ENCODE measurements at places on chromosomes 6 and 20.

GRCh38 chr6:156593127-156593526 lies 184.1 kb upstream of the ARID1B start:
- ATAC-seq = no peak

DNA sequence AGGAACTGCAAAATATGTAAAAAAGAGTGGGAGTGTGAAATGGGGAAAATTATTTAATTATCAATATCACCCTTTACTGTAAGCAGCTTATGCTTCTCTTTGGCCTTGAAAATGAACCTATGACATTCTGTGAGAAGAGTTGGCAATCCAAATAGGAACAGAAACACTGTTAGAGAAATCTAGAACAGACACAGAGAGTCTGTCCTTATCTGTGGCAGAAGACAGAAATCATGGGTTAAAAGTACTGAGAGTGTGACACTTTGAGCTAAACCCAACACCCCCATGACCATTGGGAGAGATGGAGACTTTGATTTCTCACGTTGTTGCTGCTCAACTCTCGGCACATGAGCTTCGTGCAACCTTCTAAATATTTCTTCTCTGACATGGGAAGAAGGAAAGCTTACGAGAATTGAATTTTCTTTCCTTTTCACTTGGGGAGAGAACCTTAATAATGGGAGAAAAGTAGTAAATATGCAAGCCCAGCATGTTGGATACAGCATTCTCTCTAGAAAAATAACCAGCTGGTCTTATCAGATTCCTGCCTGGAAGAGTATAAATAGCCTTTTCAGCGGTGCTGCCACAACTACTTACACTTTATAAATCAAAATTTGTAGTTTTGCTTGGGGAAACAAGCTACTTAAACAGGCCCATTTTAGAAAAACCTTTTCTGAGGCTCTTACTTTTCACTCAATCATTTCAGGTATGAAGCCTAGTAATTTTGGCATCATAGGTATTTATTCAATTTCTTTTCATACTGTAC lies 49.4 kb upstream of the NOX3 start:
- no peak for ATAC-seq

GRCh38 chr6:37561361-37561760 lies 61.7 kb upstream of the CCDC167 start:
- no peak for ATAC-seq

GRCh38 chr20:49687595-49688567 lies 25.8 kb downstream of the B4GALT5 start:
- no peak for ATAC-seq

DNA sequence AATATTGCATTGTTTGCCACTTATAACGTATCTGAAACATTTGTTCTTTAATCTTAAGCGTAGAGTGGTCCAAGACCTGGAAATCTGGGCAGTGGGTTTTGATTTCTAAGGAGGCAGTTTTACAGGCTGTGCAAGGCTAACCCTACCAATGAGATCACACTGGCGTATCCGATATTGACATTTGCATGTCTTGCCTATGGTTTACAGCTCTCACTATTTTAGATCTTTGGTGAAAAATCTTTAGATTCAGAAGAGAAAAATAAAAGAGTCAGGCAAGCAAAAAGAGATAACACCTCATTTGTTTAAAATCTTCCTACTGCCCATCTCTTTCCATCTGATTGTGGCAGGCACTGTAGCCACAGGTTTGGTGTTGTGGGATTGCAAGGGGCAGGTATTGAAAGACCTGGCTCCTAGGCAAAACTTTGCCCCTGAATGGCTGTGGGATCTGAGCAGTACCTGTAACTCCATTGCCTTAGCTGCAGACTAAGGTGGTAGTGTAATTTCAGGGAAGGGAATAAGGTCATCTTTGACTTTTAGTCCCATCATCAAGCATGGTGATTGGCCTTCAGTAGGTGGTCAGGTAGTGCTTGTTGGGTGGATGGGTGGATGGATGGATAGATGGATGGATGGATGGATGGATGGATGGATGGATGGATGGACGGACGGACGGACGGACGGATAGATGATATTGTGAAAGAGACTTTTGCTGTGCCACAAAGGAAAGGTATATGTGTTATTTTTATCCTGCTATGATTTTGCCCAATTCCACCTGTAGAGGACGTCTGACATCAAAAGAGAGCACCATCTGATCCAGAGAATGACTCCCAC lies 1.9 kb downstream of the TNFAIP3 start:
- no peak for ATAC-seq

- ATAC-seq = no peak
Observed at GRCh38 chr6:110188791-110189190, 8.6 kb downstream of the CDC40 start.

GRCh38 chr20:54633374-54634355 lies 158.3 kb downstream of the DOK5 start:
- peak; percentile 93 for ATAC-seq

GRCh38 chr20:45012682-45013302 lies 46.5 kb downstream of the STK4 start:
- ATAC-seq = no peak

GRCh38 chr6:8041913-8042583 lies 22.1 kb downstream of the BLOC1S5 start:
- ATAC-seq = no peak

GRCh38 chr6:166977621-166978525 lies 21.3 kb upstream of the CEP43 start:
- no peak for ATAC-seq

DNA sequence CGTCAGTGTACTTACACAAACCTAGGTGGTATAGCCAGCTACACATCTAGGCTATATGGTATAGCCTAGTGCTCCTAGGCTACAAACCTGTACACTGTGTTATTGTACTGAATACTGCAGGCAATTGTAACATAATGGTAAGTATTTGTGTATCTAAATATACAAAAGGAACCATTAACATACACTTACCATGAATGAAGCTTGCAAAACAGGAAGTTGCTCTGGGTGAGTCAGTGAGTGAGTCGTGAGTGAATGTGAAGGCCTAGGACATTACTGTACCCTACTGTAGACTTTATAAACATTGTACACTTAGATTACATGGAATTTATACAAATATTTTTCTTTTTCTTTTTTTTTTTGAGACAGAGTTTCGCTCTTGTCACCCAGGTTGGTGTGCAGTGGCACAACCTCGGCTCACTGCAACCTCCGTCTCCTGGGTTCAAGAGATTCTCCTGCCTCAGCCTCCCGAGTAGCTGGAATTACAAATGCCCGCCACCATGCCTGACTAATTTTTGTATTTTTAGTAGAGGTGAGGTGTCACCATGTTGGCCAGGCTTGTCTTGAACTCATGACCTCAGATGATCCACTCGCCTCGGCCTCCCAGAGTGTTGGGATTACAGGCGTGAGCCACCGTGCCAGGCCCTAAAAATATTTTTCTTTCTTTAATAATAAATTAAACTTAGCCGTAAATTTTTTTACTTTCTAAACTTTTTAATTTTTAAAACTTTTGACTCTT lies 15.4 kb upstream of the KIAA1755 start:
- ATAC-seq = no peak

DNA sequence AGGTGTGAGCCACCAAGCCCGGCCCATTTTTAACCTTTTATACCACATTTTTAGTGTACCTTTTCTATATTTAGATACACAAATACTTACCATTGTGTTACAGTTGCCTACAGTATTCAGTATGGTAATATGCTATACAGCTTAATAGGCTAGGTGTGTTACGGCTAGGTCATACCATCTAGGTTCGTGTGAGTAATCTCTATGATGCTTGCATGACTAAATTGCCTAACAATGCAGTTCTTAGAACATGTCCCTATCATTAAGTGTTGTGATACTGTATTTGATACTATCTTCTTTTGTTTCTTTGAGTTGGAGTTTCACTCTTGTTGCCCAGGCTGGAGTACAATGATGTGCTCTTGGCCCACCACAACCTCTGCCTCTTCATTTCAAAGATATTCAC lies 387.7 kb upstream of the SASH1 start:
- no peak for ATAC-seq

DNA sequence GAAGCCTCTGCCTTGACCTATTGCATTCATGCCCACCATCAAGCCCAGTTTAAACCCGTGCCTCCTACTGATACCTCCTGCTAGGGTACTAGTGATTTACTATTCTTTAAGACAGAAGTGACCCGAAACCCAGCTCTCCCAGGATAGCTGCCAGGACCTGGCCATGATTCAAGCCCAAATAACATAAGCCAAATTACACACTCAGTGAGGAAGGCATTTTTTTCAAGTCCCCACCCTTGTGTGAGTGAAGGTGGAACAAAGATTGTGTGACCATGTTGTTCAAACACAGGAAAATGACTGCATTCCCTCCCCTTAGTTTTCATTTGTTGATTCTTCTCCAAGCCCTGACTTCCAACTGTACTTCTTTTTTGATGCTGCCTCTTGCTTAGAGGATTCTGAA lies 3.7 kb upstream of the KAT14 start:
- no peak for ATAC-seq

GRCh38 chr20:4061987-4062386 lies 46.6 kb upstream of the RNF24 start:
- ATAC-seq = no peak

DNA sequence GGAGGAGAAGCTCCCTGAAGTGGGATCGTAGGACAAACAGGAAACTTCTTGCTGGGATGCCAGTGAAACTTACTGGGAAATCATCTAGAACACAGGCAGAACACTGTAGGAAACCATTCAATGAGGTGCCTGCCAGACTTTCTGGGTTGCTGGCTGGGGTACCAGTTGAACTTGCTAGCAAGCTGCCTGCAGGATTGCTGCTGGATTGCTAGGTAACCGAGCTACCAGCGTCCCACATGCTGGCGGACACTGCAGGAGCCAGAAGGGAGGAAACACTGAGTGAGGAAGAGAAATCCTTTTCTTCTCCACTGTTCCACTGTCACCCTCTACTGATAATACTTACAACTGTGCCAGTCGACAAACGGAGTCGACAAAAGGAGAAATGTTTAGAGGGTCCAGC lies 91.3 kb upstream of the SLC35B3 start:
- no peak for ATAC-seq

DNA sequence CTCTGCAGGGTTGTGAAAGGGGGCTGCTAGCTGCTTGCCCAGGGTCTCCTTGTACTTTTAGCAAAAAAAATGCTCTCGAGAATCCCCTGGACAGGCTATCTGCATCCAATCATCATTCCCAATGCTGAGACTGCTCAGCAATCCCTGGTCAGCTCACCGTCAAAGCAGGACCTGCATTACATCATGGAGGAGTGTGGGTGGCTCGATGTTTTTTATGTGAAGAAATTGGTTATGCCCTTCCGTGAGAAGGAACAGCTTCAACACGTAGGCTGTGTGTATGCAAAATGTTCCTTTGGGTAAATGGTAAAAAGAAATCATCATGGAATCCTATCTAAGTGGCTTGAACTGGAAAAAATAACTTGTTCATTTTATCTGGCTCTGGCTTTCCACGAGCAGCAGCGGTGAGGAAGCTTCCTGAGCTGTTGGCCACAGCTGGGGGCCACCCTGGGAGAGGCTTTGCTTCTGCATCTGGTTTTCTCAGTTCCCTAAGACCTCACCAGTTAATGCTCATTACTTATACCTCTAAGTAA lies 111.4 kb downstream of the FYN start:
- ATAC-seq = peak; percentile 85

GRCh38 chr6:129679275-129679674 lies 30.7 kb downstream of the ARHGAP18 start:
- no peak for ATAC-seq

DNA sequence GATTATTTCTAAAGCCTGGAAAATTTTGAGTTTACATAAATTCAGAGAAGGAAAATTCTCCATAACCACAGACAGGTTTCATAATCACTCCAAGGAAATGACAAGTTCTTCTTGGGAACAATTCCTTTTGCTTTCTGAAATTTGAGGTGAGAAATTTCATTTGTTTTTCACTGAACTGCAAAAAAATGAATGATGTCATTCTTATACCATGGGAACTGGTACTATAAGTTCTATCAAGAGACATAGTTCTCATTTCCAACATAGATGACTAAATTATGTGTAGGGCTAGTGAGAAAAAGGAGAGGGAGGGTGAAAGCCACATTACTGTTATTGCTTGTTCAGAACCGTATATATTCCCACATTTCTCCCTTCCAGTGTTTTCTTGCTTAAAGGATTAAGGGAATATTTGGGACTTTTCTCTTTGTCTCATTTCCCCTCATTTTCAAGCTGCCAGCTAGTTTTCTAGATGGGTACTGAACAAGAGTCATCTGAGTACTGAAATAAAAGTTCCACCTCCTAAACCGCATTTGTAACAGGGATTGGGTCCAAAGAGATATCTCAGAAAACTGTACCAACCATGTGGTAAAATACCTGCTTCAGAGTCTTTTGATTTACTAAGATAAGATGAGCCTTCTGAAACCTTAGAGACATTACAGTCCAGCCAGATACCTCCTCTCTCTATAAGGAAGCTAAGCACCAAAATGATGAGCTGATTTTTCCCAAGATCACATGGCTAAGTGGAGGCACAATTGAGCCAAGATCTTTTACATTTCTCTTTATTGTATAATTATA lies 144.3 kb upstream of the PRDM1 start:
- ATAC-seq = no peak

GRCh38 chr6:168713839-168714238 lies 272.9 kb downstream of the SMOC2 start:
- ATAC-seq = no peak

DNA sequence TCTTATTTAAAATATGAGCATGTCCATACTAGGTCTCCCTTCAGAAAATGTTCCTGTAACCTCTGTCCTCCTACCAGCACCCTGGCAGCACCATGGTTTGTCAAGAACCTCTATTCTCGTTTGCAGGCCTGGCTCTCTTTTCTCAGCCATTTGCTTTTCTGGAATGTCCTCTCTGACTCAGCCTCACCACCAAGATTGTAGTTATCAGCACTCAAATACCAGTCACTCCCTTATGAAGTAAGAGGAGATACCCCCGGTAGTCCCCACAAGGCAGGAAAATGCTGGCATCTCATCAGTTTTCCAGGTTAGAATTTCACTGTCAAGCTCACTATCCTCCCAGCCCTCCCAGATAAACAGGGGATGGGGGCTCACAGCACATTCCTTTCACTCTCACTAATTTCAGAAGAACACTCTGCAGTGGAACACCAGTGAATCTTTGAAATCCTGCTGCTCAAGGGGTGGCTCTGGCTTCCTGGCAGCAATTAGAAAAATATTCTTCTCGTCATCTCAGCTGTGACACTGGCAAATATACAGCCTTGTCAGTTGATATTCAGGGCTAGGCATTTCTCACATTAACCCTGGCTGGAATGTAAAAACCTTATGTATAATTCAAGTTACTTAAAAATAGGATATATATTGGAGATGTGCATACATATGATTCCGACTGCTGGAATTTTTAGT lies 129.2 kb downstream of the TBX18 start:
- no peak for ATAC-seq

DNA sequence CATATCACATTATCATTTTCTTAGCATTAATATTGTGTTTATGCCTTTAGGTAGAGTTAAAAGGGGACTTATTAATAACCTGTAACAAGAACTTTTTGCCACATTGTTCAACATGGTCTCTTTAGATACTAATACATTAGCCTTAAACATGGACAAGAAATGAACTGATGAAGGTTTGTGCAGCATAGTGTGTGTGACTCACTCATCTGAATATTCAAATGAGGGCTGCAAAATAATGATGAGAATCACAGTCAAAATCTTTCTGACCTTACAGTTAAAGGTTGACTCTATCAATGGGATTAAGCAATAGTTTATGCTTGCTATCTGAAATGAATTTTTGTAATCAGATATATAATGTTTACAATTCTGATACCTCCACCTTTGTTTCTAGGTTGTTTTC lies 1189.3 kb upstream of the CITED2 start:
- ATAC-seq = no peak

- no peak for ATAC-seq
Observed at GRCh38 chr6:144223686-144224085, 61.4 kb upstream of the UTRN start.

All from stimulated activated memory B cell treated with anti-CD40 and anti-IgM and Interleukin-4, amounts not matched to agents 10 μg/mL and 1 μg/mL and 100 μg/mL, for 72 hours (primary cell).